Chondrocyte (in vitro differentiated cells): ENCODE measurements at places on chromosomes 5 and 9. TPM values are rescaled to one million over a fixed set of nuclear protein-coding genes. Genes with fewer than 3 reads are reported as not detected.

The TMC1 gene
- total RNA-seq = not detected in 3 replicates

DNA sequence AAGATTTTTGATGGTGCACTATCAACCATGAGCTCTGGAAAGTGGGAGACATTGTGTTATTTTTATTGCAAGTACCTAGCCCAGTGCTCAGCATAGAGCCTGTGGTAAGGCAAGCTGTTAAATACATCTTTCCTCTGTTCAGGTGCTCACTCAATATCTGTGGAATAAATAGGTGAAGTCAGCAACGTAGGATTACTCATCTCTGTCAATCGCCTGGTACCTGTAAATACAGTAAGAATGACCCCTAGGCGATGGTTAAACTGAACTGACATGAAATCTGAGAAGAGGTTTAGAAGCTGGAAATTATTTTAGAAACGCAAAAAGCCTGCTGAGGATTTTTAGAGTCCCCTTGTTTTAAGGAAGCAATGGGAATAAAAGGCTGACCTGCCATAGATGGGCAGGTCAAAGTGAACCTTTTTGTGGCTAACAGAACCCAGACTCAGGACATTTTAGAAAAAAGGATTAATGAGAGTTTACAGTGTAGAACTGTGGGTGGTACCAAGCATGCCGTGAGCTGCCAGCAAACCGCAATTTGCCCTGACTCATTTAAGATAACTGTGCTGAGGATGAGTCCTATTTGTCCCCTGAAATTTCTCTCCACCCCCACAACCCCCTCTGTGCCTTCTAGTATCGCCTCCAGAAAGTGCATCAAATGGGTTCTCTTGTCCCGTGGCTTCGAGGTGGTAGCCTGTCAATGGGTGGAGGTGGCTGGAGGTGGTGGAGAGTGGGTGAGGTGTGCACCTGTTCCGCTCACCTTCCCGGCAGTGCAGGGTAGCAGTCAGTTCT, 375.1 kb downstream of the MED10 start:
- no peak for DNase-seq

The PCDHB12 gene
- total RNA-seq = 1.5 to 2.4 TPM (median 1.7 TPM) in 3 replicates

The SPATA31C1 gene
- not detected in 3 replicates for total RNA-seq

DNA sequence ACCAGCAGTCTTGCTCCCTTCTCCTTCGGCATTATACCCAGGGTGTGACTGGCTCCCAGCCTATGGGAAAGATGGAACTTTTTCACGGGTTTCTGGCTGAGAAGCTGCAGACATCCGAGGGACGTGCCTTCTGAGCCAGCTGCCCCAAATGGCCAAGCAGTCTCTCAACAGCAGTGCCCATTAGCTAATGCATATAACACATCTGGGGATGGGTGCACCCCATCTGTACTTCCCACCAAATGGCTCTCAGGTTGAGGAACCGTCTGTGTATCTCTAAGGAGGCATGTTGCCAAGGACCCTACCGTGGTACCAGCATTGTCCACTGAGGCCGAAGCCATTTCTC, 25.0 kb downstream of the C5orf15 start:
- no peak for DNase-seq
